ENCODE measurements at places on chromosomes 1 and 21.

DNA sequence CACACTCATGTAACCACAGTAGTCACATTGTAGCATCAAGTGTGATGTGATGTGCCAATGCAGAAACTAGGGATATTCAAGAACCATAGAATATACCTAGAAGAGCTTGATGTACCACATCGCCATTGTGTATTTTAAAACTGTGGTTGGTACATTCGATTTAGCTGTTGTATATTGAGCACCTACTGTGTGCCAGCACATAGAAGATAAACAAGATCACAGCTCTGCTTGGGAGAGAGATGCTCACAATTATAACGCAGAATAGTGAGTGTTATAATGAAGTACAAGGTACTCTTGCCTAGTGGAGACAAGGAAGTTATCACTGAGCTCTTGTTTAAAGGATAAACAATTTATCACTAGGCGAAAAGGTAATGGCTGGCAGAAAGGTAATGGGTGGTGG, 4.7 kb downstream of the BTF3L4 start:
- no peak for DNase-seq

- no peak for DNase-seq
Observed at GRCh38 chr1:172229942-172230341, 190.5 kb upstream of the C1orf105 start.

GRCh38 chr1:115530407-115530806, 111.4 kb upstream of the VANGL1 start:
- peak; percentile 34 for DNase-seq

DNA sequence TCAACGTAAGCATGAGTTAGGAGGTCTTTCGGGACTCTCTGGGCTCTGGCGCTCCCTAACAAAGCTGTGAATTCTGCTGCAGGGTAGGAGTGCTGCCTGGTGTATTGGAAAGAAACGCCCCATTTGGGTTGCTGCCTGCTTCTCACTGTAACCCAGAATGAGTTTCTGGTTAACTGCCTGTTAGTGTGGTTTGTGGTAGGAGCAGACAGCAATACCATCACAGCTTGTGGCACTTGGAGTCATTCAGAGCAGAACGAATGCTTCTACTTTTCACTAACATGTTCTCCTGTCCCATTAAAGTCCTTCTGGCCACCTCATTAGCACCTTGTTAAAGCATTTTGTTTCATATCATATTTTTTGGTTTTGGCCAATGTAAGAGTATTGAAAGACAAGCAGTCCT, 18.1 kb downstream of the MAP3K7CL start:
- no peak for DNase-seq

GRCh38 chr1:218348628-218349071, 3.5 kb downstream of the TGFB2 start:
- no peak for DNase-seq

DNA sequence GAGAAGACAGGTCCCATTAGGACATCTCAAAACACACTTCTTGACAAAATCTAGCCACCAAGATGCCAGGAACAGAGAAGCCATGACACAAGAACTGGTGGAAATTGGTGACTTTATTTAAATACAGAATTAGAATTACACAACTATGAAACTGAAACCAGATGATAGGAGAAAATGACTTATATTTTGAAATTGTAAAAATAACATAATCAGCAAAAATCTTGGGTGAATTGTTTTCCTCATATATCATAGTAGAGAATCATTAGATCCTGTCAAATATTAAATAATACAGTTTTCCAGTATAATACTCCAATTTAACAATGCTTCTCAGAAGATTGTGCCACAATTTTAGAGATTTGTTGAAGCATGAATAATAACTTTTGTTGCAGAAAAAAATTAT, 81.5 kb upstream of the MROH9 start:
- no peak for DNase-seq

- no peak for DNase-seq
Observed at GRCh38 chr1:2489615-2490014, 13.5 kb downstream of the PLCH2 start.

GRCh38 chr1:70042090-70042731, 163.2 kb downstream of the LRRC40 start:
- DNase-seq = no peak

DNA sequence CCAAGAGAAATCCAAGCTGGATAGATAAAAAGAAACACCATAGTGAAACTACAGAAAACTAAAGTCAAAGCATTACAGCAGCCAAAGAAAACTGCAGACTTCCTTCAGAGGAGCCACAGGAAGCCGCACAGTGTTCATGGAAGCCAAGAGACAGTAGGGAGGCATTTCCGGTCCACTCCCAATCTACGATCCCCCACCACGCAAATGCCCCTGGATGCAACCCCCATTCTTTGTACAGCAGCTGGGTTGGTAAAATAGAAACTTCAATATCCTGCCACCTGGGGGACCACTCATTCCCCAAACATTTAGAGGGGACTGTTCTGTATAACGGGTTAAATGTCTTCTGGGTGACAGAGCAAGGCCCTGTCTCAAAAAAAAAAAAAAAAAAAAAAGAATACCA, 43.9 kb upstream of the TSPEAR start:
- DNase-seq = no peak

GRCh38 chr1:232978091-232978634, 27.8 kb downstream of the NTPCR start:
- DNase-seq = peak; percentile 32

GRCh38 chr1:3456449-3456963, 2.0 kb downstream of the ARHGEF16 start:
- DNase-seq = no peak

DNA sequence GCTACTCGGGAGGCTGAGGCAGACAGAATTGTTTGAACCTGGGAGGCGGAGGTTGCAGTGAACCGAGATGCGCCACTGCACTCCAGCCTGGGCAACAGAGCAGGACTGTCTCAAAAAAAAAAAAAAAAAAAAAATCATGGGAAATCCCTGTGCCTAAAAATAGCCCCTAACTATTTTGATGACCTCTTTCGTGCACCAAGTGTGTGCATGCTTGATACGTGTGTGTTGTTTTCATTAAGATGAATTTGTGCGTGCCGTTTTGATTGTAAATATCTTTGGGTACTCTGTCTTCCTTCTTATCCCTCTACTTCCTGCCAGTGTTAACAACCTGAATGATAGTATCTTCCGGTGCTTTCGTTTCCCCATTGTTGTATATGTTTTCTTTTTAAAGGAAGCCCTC, 9.8 kb downstream of the CACYBP start:
- no peak for DNase-seq
